ENCODE measurements at places on chromosomes 6 and 20.
A peak's percentile ranks its signal among the peaks of the same experiment; 100 is the strongest.

GRCh38 chr6:63560801-63561287 is 11.4 kb upstream of the LOC128125822 start:
- no peak for DNase-seq

GRCh38 chr6:126608681-126609080 is 268.8 kb downstream of the CENPW start:
- no peak for DNase-seq

DNA sequence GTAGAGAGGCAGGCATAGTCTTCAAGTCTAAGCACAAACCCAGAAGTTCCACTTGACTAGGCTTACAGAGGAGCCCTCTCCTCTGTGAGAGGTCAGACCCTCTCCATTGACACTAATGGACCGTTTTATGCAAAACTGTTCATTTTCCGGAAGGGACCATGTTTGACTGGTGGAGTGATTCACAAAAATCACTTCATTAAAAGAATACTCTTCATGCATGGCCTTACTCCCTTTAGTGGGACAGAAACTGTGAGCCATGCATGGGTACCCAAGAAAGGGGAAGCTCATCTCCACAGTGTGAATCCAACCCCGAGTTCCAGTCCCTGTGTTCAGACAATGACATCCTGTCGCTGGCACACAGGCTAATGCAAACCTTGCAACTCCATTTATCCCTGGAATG is 63.2 kb downstream of the OLIG3 start:
- no peak for DNase-seq

DNA sequence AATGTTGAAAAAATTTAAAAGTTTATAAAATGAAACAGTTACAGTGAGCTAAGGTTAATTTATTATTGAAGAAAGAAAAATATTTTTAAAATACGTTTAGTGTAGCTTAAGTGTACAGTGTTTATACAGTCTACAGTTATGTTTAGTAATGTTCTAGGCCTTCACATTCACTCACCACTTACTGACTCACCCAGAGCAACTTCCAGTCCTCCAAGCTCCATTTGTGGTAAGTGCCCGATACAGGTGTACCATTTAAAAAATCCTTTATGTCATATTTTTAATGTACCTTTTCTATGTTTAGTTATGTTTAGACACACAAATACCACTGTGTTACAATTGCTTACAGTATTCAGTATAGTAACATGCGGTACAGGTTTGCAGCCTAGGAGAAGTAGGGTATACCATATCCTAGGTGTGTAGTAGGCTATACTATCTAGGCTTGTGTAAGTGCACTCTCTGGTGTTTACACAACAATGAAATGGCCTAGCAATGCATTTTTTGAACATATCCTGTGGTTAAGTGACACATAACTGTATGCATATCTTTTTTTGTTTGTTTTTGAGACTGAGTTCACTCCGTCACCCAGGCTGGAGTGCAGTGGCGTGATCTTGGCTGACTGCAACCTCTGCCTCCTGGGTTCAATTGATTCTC is 26.3 kb downstream of the FLRT3 start:
- no peak for DNase-seq

DNA sequence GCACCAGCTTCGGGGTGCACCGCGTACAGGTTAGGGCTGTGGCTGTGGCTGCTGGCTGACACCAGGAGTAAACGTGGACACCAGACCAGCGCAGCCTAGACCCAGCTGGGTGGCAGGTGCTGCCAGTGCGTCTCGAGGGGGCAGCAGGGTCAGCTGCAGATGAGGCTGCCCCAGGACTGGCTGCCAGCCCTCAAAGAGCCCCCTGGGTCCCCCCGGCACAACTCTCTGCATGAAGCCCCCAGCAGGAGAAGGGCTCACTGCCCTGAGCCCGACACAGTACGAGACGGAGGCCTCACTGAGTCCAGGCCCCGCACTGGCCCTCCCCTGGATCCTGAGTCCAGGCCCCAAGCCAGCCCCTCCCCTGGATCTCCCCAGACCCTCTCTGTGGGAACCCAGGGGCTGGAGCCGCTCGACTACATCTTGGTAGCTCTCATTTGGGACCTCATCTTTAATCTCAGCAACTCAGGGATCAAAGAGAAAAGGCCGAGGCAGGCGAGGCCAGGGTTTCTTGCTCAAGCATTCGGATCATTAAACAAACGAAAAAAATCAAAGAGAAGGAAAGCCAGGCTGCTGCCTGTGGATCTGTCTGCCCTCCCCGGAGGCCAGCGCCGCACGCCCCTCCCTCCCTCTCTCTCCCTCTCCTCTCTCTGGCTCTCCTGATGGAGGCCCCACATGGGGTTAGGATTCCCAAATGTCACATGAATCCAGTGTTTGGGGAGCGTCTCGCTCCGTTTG is 7.0 kb upstream of the NKAIN4 start:
- no peak for DNase-seq

DNA sequence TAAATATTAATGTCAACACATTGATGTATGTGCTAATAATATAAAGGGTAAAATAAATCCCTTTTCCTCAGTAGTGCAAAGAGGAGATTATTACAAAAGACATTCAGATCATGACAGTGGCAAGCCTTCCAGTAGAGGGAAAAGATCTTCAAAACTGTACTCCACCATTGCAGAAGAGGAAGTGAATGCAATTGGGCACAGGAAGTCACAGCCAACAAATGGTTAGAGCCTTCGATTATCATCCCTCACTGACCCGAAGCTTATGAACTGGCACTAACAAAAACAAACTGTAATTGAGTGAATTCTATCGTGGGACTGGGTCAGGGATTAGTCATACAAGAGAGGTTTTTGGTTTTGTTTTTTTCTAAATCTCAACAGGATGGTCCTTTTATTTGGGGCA is 39.3 kb upstream of the SCGN start:
- DNase-seq = peak; percentile 36

DNA sequence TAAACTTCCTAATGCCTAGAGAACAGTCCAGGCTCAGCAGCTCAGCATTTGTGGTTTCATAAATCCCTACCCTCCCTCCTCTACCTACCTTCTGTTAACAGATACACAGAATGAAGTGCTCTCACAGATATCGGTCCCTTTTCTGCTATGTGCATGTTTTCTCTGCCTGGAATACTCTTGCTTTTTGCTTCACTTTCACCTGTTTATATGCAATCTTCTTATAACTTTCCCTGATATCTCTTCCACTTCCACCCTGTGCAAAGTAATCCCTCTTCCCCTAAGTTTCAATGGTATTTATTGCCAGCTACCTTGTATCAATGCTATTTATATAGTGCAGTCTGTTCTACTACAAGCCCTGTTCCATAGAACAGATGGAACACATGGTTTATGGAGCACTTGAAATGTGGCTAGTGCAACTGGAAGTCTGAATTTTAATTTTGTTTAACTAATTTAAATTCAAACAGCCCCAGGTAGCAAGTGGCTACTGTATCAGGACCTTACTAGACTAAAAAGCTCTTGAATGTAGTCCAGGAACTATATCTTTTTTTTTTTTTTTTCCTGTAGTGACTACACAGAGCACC is 3.1 kb upstream of the TAB2 start:
- DNase-seq = no peak

- DNase-seq = no peak
These were observed 35.3 kb downstream of the VSTM2L start for GRCh38 chr20:37938181-37938750.

- no peak for DNase-seq
These were observed 232.7 kb upstream of the SGK1 start for GRCh38 chr6:134550604-134551003.

- peak; percentile 9 for DNase-seq
These were observed at the start of gene CAP2 for GRCh38 chr6:17392978-17393891. Gene CAP2 (plus strand): TSS chr6:17393595. CDS start chr6:17421556, 27,961 bp downstream.

GRCh38 chr6:23797041-23797440 is 329.0 kb upstream of the NRSN1 start:
- no peak for DNase-seq

- DNase-seq = no peak
These were observed 32.6 kb upstream of the MPC1 start for GRCh38 chr6:166415306-166415705.

GRCh38 chr6:133644892-133645619 is 243.9 kb upstream of the TCF21 start:
- no peak for DNase-seq

GRCh38 chr6:45300736-45301135 is 27.4 kb upstream of the RUNX2 start:
- peak; percentile 20 for DNase-seq

DNA sequence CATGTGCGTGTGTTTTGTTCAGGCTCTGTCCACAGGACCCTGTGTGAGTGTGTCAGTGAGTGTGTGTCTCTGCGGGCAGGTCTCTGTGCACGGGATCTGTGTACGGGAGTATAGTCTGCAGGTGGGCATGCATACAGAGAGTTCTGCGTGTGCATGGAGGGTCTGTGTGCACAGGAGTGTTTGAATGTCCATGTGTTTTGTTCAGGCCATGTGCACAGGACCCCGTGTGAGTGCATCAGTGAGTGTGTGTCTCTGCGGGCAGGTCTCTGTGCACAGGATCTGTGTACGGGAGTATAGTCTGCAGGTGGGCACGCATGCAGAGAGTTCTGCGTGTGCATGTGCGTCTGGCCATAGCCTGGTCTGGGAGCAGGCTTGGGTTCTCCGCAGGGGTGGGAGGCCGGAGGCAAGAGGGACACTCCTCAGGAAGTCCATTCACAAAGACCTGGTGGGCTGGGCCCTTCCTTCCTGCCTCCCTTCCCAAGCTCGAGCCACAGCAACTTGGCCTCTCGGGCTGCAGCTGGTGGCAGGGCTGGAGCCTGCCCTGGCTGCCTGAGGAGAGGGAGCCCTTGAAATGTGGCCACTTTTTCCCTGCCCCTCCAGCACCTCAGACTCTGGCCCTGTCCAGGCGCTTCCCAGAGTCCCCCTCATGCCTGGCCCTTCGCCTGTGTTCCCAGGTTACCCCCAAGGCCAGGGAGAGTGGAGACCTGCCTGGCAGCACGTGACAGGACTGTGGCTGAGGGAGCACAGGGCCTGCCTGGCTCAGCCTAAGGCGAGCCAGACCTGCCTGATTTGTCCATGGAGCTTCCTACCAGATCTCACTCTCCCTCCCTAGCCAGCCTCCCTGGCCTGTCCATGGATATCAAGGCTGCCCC is 6.8 kb downstream of the HSPA12B start:
- no peak for DNase-seq

DNA sequence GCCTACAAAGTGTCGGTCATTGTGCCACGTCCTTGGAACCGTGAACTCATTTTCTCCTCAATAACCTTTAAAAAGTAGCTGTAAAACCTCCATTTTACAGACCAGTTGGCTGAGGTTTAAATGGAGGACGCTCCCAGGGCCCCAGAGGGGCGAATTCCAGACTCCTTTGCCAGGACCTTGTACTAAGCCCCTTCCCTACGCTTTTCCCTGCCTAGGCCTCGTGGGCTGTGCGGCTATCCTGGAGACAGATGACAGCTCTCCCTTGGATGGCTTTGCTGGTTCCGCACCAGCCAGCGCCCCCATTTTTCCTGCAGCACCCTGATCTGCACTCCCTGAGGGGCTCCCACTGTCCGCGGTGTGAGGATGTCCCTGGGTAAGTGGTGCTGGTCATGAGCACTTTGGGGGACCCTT is 12.1 kb upstream of the SNHG17 start:
- no peak for DNase-seq

GRCh38 chr20:31721408-31722256 is 1.0 kb downstream of the BCL2L1 start:
- DNase-seq = no peak

DNA sequence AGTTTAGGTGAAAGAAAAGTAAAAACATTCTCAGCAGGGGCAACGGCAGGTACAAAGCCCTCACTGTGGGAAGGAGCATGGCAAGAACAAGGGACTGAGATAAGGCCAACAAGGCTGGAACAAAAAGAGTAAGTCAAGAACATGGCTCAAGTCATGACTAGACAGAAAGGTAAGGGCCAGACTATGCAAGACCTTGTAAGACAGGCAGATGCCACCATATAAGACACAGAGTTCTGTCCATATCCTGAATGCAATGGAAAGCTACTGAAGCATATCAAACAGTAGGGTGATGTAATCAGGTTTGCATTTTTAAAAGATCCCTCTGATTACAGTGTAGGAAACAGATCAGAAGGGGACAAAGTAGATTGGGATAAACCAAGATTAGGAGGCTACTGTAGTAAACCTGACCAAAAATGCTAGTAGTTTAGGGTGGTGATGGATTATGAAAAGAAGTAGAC is 5.5 kb downstream of the REV3L start:
- no peak for DNase-seq

DNA sequence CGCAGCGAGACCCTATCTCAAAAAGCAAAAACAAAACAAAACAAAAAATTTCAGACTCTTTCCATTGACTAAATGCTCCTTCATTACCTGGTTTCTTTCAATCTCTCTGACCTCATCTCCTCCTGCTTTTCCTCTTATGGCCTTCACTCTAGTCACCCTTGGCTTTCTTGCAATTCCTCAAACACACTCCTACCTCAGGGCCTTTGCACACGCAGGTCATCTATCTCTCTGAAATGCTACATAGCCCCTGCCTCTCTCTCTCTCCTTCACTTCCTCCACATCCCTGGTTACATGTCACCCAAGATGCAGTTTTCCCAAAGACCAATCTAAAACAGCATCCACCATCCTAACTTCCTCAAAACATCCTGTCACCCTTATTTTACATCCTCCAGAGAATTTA is 96.8 kb downstream of the PREX1 start:
- DNase-seq = no peak

DNA sequence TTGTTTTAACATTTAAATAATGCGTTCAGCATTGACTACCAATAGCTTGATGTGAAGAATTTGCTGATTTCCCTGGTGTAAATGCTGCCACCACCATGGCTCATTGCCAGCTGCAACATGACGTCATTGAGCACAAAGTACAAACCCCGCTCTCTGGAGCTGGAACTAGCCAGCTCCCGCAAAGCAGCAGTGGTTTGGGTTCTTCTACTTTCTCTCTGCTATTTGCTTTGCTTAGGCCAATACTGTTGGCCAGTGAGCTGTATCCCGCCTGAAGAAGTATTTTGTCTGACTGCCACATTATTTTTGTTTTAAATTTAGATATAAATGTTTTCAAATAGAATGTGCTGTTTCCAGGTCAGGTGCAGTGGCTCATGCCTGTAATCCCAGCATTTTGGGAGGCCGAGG is 47.4 kb upstream of the KIF13A start:
- peak; percentile 32 for DNase-seq

DNA sequence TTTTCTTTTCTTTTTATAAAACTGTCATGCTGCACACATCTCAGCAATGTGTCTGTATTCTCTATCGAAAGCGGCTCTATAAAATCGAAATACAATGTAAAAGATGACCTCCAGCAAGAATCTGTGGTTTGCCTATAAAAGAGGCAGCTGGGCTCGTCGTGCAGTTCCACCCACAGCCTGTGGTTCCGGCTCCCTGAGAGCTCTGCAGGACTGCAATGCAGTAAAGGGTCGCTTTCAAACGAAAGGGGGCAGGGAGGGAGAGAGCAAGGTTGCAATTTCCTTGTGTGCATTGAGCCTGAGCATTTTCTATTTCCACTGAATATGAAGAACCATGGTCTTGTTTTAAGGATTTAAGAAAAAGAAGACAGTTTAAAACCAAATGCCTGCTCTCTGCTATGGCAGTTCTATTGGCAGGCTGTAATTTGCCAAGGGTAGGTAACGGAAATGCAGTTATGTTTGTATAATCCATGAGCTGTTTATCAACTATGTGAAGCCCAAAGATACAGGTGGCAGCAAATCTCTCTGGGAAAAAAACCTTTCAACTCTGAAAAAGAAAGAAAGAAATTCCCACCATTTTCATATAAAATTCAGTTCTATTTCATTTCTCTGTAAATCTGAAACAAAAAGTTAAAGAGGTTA is 236.5 kb downstream of the HACE1 start:
- peak; percentile 89 for DNase-seq

GRCh38 chr6:119821380-119821779 is 471.8 kb upstream of the MAN1A1 start:
- no peak for DNase-seq

- DNase-seq = no peak
These were observed 82.1 kb downstream of the PLEKHG1 start for GRCh38 chr6:150681578-150682395.

- no peak for DNase-seq
These were observed 241.1 kb upstream of the TBX18 start for GRCh38 chr6:85005494-85005893.
